Lung (tissue), 17 donors: ENCODE measurements at places on chromosomes 1 and 21.

- no peak for DNase-seq
These were observed 338 bp upstream of the TOR1AIP1 start for GRCh38 chr1:179881642-179882252.

DNA sequence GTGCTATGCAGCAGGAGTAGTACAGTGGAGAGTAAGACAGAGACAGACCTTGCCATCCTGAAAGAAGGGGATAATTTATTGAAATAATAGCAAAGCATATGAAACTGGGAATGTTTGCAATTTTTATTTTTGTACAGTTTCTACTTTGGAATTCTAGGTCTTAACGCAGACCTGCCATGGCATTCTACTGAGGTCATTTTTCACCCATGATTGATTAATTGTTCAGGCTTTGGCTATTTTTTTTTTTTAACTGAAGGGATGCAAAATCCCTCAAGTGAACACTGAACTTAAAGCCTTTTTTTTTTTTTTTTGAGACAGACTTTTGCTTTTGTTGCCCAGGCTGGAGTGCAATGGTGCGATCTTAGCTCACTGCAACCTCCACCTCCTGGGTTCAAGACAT, 27.1 kb downstream of the MTF2 start:
- DNase-seq = no peak

- DNase-seq = no peak
These were observed 5.3 kb upstream of the IBA57 start for GRCh38 chr1:228160201-228160761.

DNA sequence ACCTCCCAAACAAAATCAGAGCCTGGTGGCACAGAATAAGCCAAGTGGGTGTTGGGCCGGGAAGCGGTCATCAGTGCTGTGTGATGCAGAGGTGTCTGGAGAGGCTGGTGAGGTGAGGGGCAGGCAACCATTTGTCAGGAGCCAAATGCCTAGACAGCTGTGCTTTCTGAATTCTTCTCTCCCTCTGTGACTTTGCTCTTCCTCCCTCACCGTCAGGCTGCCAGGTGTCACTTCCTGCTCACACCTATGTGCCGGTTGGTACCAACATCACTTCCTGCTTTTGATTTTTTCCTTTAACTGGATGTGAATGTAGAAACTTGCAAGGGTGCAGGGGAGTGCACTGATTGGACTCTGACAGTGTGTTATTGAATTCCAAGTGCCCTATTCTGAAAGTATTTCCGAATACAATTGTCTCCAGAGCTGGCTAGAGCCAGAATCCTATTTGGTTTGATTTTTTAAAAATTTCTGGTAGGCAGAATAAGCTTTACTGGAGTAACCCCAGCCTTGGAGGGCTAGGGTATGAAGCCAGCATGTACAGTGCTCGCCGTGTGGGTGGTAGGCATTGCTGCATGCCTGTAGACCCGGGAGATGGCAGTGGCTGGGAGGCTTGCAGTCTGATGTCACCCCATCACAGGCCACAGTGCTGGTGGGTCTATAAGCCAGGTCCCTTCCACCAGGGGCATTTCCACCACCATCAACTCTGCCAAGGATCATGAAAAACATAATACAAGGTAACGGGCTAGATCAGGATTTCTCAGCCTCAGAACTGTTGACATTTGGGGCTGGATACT, 210.9 kb downstream of the KAZN start:
- DNase-seq = no peak
